Activated effector memory CD4-positive, alpha-beta T cell treated with anti-CD3 and anti-CD28 coated beads, Interleukin-2, amount 50 U/mL, for 16 hours (primary cell): ENCODE measurements at places on chromosomes 16 and 17.

GRCh38 chr16:3266873-3267537, 10.6 kb upstream of the MEFV start:
- DNase-seq, result no peak

- DNase-seq, result no peak
These were observed 455.5 kb downstream of the SOX9 start for GRCh38 chr17:72576289-72576759.

- DNase-seq, result no peak
These were observed 16.8 kb upstream of the ETV4 start for GRCh38 chr17:43562679-43563599.

GRCh38 chr17:4334776-4335584, 31.5 kb downstream of the UBE2G1 start:
- no peak for DNase-seq

GRCh38 chr17:13750816-13751793, 149.4 kb upstream of the HS3ST3A1 start:
- DNase-seq, result no peak

- no peak for DNase-seq
These were observed 30.9 kb upstream of the ABCA3 start for GRCh38 chr16:2371421-2371820.

DNA sequence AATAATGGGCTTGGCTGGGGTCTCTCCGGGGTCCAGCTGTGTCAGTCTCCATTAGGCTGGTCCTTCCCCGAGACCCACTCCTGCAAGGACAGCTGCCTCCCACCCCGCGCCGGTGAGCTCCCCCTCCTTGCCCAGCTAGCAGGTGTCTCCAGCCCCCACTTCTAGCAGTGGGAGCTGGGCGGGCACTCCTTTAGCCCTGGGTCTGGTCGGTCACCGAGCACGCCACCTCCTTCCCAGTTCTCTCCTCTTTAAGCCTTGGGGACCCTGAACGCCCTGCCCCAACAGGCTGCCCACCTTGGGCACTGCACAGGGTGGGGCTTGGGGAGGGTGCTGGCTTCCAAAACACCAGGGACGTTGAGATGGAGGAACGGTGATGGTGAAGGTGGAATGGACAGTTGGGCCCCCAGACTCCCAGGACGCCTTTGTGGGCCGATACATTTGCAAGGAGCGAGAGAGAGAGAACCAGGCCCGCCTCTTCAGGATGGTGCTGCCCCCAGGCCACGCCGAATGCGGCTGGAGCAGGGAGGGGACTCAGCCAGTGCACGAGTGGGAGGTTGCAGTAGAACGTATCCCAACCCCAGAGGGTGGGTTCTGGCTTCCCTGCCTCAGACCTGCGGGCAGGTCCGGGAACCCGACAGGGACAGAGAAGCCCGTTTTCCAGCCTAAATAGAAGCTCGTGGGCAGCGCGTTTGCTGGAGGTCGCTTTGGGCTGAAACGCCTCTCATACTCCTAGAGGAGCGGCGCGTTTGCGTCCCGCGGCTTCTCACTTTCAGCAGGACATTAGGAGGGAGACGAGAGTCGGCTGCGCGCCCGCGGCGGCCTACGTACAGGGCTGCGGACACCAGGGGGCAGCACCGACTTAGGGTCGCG, 10.7 kb downstream of the TBX2 start:
- peak; percentile 90 for DNase-seq

DNA sequence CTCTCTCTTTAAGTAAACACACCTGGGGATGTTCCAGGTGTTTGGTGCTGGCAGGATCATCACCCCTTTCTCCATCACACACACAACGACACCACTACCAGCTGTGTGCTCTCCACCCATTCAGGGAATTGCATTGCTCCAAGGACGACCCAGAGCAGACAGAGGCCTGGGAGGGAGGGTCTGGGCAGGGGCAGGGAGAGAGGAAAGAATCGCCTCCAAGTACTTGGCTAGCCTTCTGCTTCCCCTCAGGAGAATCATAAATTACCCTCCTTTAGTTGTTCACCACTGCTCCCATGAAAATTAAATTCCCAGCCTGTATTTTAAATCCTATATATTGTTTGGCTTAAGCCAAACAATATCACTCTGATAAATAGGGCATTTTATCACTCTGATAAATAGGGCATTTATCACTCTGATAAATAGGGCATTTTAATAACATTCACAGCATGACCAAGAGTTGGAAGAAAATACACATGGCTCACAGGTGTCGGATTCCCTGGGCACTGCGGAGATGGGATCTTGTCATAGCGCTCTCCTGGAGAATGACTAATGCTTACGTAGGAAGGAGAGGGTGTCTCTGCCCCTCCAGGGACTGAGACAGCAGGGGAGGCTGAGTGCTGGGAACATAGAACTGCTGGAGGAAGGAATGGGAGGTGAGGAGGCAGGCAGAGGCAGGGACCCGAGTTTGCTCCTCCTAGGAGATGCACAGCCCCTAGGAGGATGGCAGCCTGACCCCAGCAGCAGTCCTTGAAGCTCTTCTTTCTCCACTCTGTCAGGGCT, 673.6 kb downstream of the HS3ST4 start:
- no peak for DNase-seq

DNA sequence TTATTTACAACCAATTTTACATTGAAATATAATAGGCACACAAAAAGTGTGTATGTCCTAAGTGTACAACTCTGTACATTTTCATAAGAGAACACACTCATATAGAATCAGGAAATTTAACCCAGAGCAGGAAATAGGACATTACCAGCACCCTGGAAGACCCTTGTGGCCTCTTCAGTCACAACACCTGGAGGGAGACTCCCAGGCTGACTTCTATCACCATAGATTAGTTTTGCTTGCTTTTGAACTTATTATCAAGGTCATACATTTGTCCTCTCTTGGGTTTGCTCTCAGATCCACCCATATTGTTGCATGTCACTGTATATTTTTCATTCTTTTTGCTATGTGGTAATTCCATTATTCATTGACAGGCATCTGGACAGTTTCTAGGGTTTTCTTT, 5.8 kb downstream of the RIPOR1 start:
- DNase-seq, result no peak

DNA sequence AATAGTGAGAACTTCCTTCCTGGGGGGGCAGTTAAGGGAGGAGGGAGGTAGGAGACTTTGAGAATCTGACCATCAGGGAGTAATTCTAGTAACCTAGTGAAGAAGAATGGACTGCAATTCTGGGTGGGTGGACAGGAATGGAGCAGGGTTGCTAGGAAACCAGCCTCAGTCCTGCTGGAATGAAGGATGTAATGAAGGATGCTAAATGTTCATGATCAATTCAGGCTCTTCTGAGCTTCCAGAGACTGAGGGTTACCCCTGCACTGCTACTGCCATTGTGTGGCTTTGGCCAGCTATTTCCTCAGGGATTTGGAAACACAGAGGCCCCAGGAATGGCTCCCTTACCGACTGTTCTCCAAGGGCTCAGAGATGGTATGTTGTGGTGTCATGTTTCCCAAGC, 116.4 kb downstream of the UTP18 start:
- no peak for DNase-seq

- DNase-seq, result no peak
These were observed 40.8 kb downstream of the CDH3 start for GRCh38 chr16:68685685-68686478.

- peak; percentile 81 for DNase-seq
These were observed 348.7 kb upstream of the TNRC6C start for GRCh38 chr17:77609553-77610517.

DNA sequence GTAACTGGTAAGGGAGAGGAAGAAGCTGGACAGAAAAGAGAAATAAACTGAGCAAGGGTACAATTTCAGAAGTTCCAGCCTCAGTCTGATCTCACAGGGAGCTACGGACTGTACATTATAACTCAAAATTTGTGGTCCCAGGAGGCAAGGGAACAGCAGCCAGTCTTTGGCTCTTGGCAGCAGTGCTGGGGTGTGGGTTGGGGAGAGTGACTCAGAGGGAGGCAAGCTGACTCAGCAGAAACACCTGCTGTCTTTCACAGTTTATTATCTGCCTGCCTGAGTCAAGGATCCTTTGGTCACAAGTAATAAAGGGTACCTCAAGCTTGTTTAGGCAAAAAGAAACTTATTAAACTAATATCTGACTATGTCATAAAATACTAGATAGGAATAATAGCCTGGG, 73.5 kb upstream of the KIF2B start:
- no peak for DNase-seq

- no peak for DNase-seq
These were observed 52.6 kb downstream of the RBFOX3 start for GRCh38 chr17:79558091-79558900.

GRCh38 chr17:80754846-80755245, 210.2 kb downstream of the RPTOR start:
- DNase-seq, result peak; percentile 39

- DNase-seq, result peak; percentile 76
These were observed 45.4 kb downstream of the STH start for GRCh38 chr17:46044286-46044928.

DNA sequence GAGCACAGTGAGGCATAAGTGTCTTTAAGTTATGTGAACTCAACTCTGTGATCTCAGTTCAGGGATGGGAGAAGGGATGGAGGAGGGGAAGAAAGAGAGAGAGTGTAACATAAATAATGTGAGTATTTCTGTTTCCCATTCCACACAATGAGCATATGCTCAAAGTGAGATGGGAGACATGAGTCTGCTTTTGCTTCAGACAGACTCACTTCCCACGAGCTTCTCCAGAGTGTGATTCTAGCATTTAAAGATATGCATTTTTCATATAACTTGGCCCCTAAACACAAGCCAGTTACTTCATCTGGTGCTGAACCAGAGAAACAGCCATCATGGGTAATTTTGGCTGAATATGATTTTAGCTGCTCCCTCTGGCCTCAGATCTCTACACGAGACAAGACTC, 35.0 kb downstream of the SHISA9 start:
- no peak for DNase-seq

DNA sequence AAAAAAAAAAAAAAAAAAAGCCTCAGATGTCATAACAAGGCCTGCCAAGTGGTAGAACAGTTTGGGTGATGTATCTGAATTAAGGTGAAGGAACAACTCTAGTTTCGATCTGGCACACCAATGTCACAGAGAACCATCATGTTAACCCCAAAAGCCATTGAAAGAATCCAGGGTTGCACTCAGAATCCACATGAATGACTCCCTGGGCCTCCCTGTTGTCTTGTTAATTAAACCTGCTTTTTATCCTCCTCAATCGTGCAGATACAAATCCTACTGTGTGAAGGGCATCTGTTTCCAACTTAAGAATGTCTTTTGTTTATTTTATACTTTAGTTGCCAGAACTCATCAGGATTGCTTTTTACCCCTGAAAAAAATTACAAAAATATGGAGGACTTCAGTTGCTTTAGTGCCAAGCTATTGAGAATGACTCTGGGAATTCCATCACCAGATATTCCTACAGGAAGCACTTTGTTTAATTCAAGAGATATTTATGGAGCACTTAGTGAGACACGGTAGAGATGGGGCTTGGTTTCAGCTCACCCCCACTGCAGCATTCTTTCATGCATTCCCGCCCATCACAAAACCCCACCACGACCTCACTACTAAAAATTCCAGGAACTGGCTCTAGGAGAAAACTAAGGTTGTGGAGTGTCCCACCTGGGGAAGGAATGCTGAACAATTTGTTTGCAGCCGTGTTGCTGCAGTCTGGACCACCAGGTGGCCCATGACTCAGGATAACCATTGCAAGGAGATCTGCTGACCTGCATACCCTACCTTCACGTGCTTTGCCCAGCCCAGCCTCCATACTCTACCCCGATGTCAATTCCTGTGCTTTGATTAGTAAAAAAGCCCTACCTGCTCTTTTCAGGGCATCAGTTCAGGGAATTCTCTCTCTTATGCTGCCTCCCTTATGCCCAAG, 63.8 kb upstream of the GPRC5B start:
- DNase-seq, result no peak

GRCh38 chr17:48054238-48055185, 6.4 kb downstream of the NFE2L1 start:
- DNase-seq, result no peak

DNA sequence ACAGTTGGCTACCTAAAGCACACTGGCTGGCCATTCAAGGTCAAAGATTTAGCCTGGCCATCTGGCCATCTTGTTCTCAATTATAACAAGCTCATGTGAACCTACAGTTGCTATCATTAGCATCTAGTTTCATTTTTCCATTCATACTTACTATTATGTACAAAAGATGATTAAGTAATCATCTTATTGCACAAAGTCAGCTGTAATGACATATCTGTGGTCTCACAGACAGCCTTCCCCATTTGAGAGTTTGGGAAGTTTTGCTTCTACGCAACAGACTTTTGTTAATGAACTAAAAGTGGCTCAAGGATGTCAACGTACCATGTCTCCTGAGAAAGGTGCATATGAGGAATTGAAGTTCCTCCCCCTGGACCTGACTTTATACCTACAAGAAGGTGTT, 51.3 kb downstream of the HS3ST3B1 start:
- no peak for DNase-seq

DNA sequence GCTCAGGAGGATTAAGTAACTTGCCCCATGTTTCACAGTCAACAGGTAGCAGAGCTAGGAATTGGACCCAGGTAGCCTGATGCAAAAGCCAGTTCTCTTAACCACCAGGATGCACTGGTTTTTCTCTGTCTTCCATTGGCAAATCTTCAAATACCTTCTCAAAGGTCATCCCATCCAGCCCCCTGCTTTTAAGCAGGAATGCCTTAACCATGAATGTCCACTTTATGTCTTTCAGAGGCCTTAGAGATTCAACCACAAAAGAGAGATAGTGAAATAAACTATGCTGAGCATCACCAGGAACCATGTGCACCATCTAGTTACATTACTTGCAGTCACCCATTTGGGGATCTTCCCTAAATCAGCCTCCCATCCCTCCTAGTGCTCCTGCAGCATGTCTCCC, 94.3 kb downstream of the C17orf67 start:
- no peak for DNase-seq

DNA sequence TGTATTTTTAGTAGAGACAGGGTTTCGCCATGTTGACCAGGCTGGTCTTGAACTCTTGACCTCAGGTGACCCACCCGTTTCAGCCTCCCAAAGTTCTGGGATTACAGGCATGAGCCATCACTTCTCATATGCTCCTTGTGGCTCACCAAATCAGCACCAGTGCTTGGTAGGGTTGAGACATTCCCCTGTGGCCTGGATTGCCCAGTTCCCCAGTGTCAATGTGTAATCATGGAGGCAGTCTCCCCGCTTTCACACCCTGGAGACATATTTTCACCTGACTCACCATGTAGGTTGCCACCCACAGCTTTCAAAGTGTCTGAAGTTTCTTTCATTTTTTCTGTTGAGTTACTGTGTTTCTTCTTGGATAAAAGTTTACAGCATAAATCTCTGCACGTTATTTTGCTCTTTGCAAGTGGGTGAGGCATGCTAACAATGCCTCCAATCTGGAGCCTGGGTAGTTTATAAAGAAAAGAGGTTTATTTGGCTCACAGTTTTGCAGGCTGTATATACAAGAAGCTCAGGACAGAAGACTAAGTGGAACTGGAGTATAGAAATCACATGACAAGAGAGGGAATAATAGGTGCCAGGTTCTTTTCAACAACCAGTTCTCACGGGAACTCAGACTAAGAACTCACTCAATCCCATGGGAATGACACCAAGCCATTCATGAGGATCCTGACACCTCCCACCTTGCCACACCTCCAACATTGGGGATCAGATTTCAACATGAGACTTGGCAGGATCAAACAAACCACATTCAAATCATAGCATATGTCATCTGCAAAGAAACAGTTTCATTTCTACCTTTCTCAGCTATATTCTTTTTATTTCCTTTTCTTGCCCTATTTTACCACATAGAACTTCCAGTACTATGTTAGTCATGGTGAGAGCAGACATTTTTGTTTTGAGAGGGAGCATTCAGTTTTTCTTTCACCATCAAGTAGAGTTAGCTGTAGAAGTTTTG, 113.2 kb downstream of the PHKB start:
- DNase-seq, result peak; percentile 67

- no peak for DNase-seq
These were observed 19.9 kb upstream of the MMD start for GRCh38 chr17:55441544-55441943.

GRCh38 chr17:47643116-47643515, 6.6 kb upstream of the KPNB1 start:
- no peak for DNase-seq
